ENCODE measurements at places on chromosomes 7 and 10.

- no peak for DNase-seq
Measured at GRCh38 chr7:34357068-34357467, 300.9 kb upstream of the NPSR1 start.

- DNase-seq = no peak
Measured at GRCh38 chr7:20227291-20227795, 10.2 kb upstream of the MACC1 start.

GRCh38 chr7:46486256-46487206 lies 565.5 kb upstream of the IGFBP3 start:
- no peak for DNase-seq

- no peak for DNase-seq
Measured at GRCh38 chr7:82615527-82615926, 171.9 kb upstream of the CACNA2D1 start.

DNA sequence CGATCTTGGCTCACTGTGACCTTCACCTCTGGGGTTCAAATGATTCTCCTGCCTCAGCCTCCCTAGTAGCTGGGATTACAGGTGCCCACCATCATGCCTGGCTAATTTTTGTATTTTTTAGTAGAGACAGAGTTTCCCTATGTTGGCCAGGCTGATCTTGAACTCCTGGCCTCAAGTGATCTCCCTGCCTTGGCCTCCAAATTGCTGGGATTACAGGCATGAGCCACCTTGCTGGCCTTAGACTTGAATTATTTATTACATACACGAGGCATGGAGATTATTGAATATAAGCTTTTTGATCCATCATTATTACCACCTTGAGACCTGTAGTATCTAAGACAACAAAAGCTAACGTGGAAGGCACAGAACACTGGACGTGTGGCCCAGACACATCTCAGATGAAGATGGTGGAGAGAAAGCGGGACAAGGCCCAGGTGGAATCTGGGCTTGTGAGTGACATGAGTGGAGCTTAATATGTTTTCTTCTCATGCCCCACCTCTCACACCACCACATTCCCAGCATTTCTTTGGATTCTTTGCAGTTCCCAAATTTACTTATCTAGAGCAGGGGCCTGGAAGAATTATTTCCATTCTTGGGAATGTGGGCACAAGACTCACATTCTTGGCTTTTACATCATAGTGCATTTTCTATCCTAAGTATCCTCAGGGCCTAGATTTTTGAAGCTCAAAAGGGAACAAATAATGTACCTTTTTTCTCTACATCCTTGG lies 76.6 kb downstream of the SUGCT start:
- DNase-seq = no peak

DNA sequence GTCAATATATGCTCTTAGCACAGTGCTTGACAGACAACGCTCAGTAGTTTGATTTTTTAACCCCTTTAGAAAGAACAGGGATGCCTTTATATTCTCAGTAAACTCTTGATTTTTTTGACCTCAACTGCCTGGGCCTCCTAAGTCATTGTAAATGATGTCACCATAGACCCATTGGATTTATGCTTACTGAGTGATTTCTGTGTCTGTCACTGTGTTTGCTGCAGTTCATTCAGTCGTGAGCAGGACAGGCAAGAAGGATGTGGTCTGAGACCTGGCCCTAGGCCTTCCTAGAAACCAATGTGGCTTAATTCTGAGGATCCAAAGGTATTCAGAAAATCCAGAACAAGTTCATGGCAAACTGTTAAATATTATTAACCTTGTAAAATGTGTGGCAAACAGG lies 868.1 kb downstream of the XPNPEP1 start:
- DNase-seq = no peak

DNA sequence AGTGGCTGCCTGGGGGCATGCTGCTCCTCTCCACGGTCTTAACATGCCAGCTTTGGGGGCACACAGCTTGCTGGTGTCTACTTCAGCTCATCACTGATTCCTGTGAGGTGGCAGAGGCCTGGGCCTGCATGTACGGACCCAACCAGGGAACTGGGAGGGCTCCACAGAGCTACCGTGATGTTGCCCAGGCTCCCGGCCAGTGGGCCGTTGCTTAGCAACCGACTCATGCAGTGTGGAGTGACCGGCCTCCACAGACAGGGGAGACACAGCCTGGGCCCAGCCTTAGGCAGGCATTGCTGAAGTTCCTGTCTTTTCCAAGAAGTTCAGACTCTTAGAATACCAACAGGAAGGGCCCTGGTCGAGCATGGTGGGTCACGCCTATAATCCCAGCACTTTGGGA lies 25.8 kb upstream of the SH2B2 start:
- DNase-seq = no peak

DNA sequence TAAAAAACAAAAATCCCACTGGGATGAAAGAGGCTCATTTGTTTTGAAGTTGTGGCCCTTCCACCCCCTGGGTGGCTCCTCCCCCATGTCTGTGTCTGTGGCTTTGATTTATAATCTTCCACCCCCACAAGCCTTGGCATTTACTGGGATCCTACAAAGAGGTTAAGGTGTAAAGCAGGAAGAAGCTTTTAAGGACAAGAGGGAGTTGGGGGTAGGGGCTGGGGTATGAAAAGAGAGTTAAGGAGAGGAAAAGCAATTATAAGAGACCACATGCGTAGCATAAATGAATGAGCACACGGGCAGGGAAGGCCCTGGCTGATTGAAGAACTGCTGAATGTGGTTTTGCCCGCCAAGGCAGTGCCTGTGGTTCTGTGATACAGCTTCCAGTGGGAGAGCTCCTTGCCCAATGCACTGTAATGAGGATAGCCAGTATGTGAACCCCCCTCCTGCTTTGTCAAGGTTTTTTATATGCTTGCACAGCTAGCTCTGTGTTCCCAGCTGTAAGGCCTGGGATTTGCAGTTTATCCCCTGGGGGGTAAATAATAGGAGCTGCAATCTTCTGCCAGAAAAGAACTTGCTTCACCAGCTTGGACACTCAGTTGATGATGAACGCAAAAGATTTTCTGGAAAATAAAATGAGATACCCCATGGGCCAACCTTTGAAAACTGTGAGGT lies 34.7 kb upstream of the KMT2E start:
- no peak for DNase-seq

DNA sequence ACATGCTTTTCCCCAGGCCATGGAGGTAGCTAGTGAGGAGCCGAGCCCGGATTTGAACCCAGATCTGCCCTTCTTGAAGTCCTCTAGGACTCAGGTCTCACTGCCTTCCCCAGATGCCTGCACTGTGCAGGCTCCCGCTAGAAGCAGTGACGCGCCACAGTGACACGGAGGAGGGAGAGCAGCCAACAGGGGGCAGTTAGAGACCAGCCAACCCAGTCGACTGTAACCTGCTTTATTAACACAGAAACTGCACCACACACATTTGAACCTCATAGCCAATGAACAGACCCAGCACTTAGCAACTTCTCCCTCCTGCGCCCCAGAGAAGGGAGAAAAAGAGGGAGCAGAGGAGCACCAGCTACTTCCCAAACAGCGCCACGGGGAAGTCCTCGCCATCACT lies 27.4 kb downstream of the PILRA start:
- DNase-seq = no peak

DNA sequence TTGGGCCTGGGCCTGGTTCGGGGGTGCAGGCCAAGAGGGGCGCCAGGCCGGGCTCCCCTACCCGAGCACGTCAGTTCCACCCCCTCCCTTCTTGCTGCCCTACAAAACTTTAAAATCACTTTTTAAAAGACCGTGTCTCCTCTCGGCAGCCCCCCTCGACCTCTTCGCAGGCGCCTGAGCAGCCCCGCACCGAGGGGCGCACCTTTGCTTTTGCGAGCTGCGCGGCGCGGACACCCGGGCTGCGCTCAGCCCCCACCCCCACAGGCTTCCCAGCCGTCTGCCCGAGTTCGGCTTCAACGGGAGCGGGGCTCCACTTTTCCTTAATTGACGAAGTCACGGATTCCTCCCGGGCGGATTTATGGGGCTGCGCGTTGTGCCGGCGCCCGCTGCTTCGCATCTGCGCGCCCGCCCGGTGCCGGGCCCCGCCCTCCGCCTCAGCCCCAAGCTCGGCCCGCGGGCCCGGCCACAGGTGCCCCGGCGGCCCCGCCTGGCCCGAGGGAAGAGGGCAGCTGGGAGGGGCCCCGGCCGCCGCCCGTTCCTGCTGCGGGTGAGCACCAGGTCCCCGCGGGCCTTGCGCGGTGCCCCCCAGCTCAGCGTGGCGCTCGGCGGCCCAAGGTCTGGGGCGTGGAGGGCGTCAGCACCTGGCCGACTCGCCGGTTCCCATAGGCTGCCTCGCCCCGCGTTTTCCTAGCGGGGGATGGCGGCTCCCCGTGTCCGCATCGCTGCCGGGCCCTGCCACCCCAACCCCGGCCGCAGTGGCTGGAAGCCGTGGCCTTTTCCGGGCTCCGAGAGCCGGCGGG lies 10.8 kb upstream of the MNX1 start:
- DNase-seq = peak; percentile 52

DNA sequence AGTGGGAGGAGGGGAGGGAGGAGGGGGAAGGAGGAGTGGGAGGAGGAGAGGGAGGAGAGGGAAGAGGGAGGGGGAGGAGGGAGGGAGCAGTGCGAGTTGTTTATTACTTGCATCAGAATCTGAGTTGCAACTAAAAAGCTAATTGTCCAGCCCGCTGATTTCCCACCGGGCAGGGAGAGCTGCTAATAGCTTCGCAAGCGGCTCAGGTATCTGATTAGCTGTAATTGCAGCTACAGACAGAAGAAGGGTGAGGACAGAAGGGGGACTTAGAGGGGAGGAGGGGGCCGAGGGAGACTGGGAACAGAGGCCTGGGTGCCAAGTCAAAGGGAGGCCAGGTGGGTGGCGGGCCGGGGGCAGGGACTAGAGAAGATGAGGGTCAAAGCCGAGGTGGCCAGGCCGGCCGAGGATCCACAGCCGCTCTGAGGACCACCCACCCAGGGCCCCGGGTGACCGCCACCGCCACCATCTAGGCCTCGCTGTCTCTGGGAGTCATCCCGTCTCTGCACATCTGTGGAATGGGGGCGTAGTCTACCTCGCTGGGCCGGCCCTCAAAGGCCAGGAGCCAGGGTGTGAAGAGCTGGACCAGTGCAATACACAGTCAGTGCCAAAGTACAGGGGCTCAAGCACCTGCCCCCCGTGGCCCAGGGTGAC lies 54.2 kb downstream of the MICALL2 start:
- no peak for DNase-seq

DNA sequence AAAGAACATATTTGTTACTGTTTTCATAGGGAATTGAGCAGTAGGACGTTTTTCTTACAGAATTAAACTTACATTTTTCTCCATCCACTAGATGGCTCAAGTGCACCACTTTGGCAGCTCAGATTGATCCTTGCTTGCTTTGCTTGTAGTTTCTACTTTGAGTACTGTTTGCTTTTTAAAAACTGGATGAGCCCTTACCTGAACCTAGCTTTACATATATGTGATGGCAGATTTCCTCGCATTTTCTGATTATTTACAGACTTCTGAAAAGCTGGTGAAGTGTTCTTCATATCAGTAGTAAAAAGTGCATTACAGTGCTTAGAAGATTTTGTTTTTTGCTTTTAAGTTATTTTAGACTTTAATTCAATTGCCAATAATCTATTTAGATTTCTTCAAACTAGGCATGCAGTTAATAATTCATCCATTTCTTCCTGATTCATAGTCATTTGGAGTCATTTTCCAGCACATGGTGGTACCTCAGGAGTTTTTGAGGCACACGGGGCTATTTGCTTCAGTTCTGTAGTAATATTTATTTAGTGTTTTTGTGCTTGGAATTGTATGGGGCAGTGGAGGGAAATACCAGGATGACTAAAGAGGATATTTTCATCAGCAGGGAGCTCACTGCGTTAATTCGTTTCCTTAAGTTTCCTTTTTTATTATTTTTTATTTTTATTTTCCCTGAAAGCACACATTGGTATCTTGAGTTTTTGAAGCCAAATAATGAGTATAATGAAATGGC lies 57.3 kb downstream of the MAPK8 start:
- peak; percentile 42 for DNase-seq

- peak; percentile 36 for DNase-seq
Measured at GRCh38 chr10:125061557-125062226, 98.7 kb downstream of the CTBP2 start.

DNA sequence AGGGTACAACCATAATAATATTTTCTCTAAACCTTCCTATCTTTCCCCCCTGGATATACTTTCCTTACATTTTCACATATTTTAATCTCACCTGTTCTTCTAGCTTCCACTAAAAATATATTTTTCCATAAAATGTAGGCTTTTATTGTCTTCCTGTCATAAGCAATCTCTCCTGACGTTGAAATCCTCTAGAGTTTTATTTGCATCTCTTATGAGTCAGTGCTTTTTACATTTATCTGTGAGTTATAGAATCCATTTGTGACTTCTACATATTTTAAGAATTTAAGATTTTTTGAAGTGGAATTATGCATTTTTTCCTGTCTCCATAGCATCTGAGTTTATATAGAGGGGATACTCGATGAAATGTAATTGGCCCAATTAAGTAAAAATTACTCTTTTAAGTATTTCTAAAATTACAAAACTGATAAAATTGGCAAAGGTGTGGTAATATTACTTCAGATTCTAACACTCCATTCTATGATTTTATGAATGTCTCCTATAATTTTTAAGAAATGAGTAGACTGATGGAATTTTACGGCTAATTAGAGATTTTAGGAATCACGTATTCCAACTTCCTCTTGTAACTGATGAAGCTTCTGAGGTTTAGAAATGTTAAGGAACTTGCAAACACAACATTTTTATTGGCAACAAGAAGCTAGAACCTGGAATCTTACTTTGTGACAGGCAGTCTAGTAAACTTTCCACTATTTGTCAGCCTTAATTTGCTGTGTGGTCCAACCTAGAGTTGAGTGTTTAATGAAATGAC lies 422.9 kb upstream of the SEMA3A start:
- DNase-seq = no peak

GRCh38 chr7:37145682-37146081 lies 303.0 kb downstream of the ELMO1 start:
- DNase-seq = no peak

- no peak for DNase-seq
Measured at GRCh38 chr10:79472951-79473350, 27.5 kb upstream of the ZCCHC24 start.

- DNase-seq = no peak
Measured at GRCh38 chr7:126637538-126637937, 615.2 kb downstream of the GRM8 start.

DNA sequence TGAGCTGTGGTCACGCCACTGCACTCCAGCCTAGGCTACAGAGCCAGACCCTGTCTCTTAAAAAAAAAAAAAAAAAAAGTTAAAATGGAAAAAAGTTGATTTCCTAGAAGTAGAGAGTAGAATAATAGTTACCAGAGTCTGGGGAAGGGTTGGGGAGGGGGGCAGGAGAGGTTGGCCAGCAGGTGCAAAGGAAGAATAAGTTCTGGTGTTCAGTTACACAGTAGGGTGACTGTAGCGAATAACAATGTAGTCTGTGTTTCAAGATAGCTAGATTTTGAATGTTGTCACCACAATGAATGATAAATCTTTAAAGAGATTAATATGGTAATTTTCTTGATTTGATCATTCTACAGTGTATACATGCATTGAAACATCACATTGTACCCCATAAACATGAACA lies 142.9 kb downstream of the NRF1 start:
- DNase-seq = no peak

GRCh38 chr10:48306870-48307710 lies 613 bp downstream of the MAPK8 start:
- peak; percentile 77 for DNase-seq

DNA sequence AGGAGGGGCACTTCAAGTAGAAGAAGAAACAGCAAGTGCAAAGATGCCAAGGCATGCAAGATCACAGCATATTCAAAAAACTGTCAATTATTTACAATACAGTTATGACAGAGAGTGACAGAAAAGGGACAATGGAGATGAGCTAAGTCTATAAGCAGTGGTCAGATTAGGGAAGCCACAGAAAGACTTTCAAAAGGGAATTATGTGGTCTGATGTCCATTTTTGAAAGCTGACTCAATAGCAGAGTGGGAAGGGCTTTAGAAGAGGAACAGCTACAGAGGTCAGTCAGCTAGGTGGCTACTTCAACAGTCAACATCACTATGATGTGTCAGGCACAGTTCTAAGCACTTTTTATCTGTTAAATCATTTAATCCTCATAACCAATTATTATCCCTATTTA lies 45.2 kb upstream of the SPOCK2 start:
- DNase-seq = peak; percentile 70

Data from GM20000 (cell line).